ENCODE measurements at places on chromosomes 6 and 20.
A peak's percentile ranks its signal among the peaks of the same experiment; 100 is the strongest.

GRCh38 chr20:32193996-32194395, 13.5 kb downstream of the PLAGL2 start:
- no peak for DNase-seq

GRCh38 chr6:1129131-1129530, 182.8 kb upstream of the FOXQ1 start:
- no peak for DNase-seq

- DNase-seq: no peak
Measured at GRCh38 chr6:79117752-79118151, 39.7 kb upstream of the PHIP start.

- no peak for DNase-seq
Measured at GRCh38 chr6:20907486-20908071, 373.3 kb downstream of the CDKAL1 start.

DNA sequence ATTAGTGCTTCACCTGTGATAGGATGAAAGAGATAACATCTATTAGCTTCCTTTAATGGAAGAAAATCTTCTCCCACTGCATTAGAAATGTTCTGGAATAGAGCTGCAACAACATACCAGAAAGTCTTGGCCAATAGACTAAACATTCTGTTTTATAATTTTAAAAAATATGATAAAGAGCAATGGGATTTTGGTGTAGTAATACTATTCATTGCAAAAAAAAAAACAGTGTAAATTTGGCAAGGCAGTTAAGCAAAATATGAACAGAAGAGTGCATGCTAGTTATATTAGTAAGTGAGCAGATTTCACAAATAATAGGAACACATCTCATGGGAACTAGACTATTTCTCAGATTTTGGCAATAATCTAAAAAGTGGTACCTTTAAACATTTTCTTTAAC, 43.3 kb downstream of the SOX4 start:
- DNase-seq: no peak

- no peak for DNase-seq
Measured at GRCh38 chr6:31651602-31652191, 764 bp downstream of the BAG6 start.

DNA sequence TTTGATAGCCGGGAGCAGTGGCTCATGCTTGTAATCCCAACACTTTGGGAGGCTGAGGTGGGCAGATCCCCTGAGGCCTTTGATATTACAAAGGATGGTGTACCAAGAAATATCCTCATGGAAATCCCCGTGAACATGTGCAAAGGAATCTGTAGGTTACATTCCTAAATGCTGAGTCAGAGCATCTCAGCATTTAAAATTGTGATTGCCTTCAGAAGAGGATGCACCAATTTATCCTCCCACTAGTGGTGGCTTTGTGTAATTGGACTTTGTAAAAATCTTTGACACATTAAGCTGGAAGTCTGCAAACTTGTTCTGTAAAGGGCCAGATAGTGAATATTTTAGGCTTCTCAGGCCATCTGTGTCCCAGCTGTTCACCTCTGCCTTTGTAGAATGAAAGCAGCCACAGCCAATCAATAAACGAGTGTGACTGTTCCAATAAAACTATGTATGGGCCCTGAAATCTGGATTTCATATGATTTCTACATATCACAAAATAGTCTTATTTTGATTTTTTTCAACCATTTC, 11.8 kb downstream of the TMEM14B start:
- DNase-seq: no peak

DNA sequence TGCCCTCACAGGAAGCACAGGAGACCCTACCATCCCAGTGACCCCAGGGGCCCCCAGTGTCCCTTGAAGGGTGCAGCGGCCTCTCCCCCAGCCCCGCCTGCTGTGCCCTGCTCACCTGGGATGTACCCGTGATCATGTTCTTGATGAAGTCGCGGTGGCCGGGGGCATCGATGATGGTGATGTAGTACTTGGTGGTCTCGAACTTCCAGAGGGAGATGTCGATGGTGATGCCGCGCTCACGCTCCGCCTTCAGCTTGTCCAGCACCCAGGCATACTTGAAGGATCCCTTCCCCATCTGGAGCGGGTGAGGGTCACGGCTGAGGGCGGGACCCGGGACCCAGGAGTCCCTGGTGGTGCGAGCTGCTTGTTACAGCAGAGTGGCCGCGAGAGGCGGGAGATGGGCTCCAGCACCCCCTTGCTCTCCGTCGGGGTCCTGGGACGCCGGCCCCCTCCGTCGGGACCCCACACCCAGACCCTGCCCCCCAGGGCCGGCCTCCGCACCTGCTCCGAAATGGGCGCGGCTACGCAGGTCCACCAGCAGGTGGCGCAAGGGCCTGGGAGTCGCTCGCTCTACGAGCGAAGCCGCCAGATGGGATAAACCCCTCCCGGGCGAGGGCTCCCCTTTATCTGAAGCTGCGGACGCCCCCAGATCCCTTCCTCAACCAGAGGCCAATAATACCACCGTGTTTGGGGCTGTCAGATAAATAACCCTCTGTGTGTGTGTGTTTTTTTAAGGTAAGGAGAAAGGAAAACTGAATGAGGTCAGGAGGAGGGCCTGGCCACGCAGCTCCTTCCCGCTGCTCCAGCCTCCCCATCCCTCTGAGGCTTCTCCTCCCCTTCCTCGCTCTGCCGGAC, 2.9 kb downstream of the EEF1A2 start:
- peak; percentile 40 for DNase-seq

DNA sequence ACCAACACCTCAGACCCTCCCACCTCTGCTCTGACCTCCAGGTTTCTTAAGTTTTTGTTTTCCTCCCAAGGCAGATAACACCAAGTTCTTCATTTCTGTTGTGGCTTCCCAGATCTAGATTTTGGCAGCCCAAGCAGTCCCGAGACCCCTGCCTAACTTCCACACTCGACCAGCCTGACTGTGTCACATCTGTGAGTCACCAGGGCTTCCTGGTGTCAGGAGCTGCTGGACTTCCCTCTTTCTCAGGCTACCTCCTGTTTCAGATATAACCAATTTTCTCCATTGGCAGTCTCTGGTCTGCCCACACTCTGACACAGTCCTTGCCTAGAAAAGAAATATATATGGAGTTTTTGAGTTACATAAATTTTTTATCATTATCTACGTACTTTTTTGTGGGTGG, 46.1 kb upstream of the CCN6 start:
- DNase-seq: no peak

GRCh38 chr6:117555262-117555849, 47.0 kb downstream of the GOPC start:
- DNase-seq: no peak

DNA sequence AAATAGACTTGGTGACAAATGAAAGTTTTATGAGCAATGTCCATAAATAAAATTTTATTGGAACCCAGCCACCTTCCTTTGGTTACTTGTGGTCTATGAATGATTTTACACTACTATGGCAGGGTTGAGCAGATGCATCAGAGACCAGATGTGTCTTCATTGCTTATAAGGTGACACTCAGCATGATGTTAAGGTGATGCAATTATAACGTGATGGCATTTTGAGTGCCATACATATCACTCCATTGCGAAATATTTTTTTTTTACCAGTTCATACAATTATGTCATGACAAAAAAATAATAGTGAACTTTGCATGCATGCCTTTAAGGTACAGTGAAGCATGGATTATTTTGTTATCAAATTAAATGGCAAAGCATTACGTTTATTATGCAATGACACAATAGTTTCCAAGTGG, 96.0 kb downstream of the ADTRP start:
- DNase-seq: no peak

DNA sequence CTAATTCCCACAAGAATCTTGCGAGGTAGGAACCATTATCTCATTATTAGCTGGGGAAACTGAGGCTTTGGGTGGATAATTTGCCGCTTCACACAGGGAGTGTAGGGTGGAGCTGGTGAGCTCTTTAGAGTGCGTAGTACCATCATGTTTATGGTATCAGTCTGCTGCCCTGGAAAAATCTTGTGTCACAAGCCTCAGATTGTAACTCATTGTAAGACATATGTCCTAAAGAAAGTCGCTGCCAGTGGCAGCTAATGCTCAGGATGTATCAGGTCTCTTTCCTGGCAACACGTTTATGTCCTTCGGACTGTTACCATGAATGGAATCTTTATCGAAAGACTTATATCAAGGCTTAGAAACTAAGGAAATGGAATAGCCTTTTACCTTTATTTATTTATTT, 1.9 kb downstream of the ZFAND3 start:
- no peak for DNase-seq

- DNase-seq: no peak
Measured at GRCh38 chr6:78589436-78589835, 277.9 kb upstream of the IRAK1BP1 start.

DNA sequence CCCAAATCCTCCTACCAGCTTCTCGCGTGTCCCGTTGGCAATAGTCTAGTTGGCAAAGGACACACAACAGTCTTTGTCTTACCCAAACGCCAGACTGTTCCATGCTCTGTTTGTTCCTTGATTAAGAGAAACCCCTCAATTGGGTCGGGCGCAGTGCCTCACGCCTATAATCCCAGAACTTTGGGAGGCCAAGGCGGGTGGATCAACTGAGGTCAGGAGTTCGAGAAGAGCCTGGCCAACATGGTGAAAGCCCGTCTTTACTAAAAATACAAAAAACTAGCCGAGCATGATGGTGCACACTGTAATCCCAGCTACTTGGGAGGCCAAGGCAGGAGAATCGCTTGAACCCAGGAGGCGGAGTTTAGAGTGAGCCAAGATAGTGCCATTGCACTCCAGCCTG, 153.7 kb downstream of the GRM4 start:
- no peak for DNase-seq

- no peak for DNase-seq
Measured at GRCh38 chr20:42309050-42309449, 690.9 kb upstream of the CHD6 start.

- no peak for DNase-seq
Measured at GRCh38 chr6:5208471-5208971, 52.2 kb downstream of the LYRM4 start.

DNA sequence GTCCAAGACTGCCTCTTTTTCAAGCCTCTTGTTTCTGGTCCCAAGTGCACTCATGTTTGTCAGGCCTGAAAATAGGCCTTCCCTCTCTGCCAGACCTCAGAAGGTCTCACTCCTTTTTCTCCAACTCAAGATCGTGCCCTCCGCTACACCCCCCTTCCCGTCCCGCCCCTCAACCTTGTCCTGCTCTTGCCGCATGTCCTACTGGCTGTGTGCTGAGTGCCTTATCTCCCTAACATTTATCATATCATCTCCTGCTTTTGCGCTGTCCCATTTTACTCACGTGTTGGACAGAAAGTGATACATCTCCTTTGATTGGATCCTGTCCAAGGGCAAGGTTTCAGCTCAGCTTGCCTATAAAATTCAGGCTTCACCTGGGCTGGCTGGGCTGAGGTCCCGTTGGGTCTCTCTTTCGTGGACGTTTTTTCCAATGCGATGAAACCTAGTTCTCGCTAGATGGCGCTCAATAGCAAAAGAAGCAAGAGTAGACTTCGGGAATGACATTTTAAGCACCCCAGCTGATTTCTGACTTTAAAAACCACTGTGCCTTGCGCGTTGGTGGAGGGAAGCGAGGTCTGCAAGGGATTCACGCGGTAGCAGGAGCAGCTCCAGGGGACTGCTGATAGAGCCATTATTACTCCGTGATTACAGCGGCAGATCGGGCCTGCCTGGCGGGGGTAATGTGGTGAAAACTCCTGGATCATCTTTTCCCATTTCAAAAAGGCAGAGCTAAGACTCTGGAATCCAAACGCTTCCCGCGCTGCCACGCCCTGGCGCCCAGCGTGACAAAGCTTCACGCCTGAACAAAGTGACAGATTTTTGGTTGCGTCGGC, 137.6 kb downstream of the IMPG1 start:
- DNase-seq: no peak

- no peak for DNase-seq
Measured at GRCh38 chr6:16270178-16270794, 31.9 kb downstream of the GMPR start.

- no peak for DNase-seq
Measured at GRCh38 chr6:160129881-160130615, 8.4 kb downstream of the SLC22A1 start.

DNA sequence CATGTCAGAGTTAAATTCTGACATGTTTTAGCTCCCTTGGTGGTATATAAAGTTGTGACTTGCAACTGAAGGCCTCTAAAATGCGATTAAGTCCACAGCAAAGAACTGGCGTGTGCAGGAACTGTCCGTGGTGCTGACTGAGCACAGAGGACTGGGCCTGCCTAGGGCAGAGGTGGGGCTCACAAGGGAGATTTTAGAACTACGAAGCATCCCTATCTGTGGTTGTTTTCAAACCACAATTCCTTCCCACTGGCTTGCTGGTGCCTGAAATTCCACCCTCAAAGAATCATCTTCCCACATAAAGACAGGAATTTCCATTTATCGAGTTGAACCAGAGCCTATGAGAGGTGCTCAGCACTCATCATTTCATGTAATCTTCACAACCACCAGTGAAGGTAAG, 30.1 kb downstream of the RIMS4 start:
- no peak for DNase-seq

GRCh38 chr6:89745716-89746115, 73.9 kb downstream of the MDN1 start:
- no peak for DNase-seq

DNA sequence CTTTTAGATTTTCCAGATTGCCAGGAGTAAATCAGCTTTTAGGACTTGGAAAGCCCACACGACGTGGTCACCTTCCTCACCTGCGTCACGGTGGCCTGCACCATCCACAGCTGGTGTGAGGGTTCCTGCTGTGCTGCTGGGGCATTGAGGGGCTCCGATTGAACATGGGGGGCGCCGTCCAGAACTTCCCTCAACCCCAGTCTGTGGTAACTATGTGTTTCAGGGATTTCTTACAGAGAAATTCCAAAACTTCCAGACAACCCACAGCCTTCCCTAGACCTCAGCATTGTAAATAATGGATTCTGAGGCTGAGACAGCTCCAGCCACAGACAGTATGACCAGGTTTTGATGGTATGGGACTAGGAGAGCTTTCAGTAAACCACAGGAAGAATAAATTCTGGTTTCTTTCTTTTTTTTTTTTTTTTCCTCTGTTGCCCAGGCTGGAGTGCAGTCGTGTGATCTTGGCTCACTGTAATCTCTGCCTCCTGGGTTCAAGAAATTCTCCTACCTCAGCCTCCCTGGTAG, 46.7 kb upstream of the IRF4 start:
- no peak for DNase-seq

- DNase-seq: no peak
Measured at GRCh38 chr6:5638666-5639065, 368.1 kb downstream of the NRN1 start.

GRCh38 chr6:82775361-82775760, 290.3 kb downstream of the UBE3D start:
- no peak for DNase-seq

DNA sequence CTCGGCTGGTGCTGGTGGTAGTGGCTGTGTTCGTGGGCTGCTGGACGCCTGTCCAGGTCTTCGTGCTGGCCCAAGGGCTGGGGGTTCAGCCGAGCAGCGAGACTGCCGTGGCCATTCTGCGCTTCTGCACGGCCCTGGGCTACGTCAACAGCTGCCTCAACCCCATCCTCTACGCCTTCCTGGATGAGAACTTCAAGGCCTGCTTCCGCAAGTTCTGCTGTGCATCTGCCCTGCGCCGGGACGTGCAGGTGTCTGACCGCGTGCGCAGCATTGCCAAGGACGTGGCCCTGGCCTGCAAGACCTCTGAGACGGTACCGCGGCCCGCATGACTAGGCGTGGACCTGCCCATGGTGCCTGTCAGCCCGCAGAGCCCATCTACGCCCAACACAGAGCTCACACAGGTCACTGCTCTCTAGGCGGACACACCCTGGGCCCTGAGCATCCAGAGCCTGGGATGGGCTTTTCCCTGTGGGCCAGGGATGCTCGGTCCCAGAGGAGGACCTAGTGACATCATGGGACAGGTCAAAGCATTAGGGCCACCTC, 8.8 kb downstream of the NPBWR2 start:
- DNase-seq: no peak
